ENCODE measurements at places on chromosomes 5 and 9.

GRCh38 chr9:134123764-134124128 is 12.1 kb upstream of the WDR5 start:
- DNase-seq = no peak

GRCh38 chr5:144391044-144391443 is 220.4 kb downstream of the KCTD16 start:
- DNase-seq = no peak

GRCh38 chr5:122674385-122674784 is 100.5 kb upstream of the SNX2 start:
- no peak for DNase-seq

GRCh38 chr9:89372230-89372816 is 54.0 kb downstream of the SECISBP2 start:
- DNase-seq = no peak

DNA sequence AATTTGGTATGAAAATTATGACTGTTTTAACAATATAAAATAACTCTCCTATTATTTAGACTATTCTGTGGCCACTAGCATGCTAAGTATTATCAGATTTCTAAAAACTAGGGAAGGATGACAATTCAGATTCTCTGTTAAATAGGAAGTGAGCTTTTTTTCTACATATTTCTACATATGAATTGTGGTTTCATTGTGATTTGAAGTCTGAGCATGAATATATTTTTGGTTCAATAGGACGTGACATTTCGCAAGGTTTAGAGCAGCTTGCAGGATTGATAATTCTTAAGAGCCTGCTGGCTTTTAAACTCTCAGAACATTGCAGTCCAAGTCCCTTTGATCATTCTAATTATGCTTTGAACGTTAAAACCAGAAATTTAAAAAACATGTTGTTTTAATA is 82.9 kb downstream of the ADGRV1 start:
- DNase-seq = no peak

DNA sequence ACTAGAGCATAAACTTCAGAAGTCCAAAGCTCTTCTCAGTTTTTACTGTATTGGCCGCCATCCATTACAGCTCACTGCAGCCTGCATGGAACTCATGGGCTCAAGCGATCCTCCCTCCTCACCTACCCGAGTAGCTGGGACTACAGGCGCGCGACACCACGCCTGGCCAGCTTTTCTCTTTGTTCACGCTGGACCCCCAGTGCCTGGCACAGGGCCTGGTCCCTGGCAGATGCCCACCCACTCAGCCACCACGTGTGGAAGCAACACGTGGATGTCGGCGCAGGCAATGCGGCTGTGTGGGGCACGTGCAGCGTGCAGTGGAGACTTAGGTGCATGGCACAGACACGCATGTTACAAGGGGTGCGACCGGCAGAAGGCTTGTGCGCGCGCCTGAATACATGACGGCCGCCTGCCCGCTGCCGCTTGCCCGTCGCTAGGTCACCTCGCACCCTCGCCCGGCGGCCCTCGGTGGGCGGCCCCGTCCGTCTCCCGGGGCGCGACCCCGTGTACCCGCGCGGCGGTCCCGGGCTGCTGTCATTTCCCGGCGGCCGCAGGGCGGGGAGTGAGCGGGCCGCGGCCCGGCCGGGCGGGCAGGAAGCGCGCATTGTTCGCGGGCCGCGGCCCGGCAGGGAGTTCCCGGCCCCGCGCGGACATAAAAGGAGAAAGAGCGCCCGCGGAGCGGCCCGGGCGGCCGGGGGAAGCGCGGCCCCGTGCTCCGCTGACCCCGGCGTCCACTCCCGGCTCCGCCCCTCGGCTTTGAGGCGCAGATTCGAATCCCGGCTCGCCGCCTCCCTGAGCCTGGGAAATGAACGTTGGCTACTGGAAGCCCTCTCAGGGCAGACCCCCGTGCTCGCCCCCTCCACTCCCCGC is 24.1 kb upstream of the PTGS1 start:
- DNase-seq = no peak

DNA sequence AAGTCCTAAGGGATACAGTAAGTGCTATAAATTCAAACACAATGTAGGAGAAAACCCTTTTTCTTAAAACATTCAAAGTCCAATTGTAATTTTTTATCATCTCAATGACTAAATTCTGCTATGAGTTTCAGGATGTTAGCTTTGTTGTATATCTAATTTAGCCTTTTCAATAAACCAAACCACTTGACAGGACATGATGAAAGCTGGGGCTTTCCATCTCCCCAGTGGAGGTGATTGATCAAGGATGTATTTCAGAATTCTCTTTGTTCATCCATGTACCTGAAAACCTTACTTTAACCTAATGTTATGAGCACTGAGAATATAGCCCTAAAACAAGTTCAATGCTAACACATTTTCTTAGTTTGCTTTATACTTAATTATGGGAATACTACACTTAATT is 639.0 kb upstream of the ITGA1 start:
- no peak for DNase-seq

- no peak for DNase-seq
These were observed 146.5 kb downstream of the SYK start for GRCh38 chr9:90948156-90948555.

GRCh38 chr5:55104036-55104772 is 1.8 kb downstream of the GZMA start:
- DNase-seq = no peak

GRCh38 chr9:78575771-78576170 is 278.8 kb downstream of the PSAT1 start:
- no peak for DNase-seq

DNA sequence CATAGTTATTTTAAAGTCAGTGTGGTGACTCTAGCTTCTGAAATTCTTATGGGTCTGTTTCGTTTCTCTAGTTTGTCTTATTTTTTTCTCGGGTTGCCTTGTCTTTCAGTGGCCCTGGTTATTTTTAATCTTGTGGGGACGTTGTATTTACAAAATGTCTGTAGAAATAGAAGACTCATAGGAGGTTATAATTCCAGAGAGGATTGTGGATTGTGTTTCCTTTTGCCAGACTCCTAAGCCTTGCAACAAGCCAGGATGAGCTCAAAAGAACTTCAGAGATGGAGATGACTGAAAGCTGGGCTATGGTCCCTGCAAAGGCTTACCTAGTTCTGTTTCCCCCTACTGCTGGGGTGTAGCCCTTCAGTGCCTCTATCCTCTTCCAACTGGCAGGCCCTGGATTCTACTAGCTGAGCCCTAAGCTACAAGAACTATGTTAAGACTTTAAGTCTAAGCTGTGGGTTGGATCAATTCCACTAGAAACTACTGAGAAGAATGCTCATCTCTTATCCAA is 32.2 kb upstream of the LECT2 start:
- no peak for DNase-seq

All from esophagus squamous epithelium (tissue), 5 donors.